IMR-90 (cell line): ENCODE measurements at places on chromosomes 5 and 9.

DNA sequence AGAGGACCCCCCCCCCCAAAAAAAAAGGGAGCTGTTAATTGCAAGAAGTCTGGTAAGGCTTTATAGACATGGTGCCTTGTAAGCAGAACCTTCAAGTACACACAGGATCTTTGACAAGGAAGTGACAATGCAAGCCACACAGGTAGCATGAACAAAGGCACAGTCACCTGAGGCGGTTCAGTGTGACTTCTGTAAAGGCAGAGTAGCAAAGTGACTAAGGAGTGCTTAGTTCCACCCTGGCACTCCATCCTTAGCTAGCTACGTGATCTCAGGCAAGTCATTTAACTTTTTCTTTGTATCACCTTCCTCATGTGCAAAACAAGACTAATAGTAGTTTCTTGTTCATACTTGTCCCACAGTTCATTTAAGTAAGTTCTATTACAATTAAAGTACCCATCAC is 282.0 kb downstream of the PRELID2 start:
- no peak for DNase-seq

GRCh38 chr5:127700237-127700766 is 2.9 kb upstream of the CCDC192 start:
- DNase-seq = no peak

DNA sequence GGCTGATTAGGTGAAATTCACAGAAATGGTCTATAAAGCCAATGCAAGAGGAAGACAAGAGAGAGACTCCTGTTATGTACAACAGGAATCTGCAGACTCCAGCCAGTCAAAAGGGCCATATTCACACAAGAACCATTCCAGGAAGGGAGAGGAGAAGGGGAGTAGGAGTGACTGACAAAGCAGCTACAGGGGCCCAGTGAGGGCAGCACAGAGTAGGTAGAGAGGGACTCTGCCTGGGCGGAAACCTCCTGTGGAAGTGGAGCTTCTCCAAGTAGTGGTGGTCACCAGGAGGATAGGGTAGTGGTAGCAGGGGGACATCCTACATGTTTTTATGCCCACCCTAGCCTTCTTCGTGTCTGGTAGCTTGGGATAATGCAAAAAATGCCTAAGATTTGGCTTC is 667.3 kb downstream of the ACTL7B start:
- DNase-seq = no peak

DNA sequence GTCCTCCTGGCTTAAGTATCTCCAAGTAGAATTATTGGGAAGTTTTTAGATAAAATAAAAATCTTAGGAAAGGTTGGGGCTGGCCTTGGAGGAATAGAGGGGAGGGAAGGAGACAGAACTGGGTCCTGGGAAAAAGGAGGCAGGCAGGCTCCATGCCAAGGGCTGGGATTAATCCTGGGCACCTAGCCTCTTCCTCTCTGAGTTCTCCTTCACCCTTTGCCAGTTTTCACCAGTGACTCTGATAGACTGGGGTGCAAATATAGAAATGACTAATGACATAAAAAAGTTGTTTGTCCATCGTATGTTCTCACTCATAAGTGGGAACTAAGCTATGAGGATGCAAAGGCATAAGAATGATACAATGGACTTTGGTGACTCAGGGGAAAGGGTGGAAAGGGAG is 81.9 kb downstream of the RMI1 start:
- DNase-seq = no peak

DNA sequence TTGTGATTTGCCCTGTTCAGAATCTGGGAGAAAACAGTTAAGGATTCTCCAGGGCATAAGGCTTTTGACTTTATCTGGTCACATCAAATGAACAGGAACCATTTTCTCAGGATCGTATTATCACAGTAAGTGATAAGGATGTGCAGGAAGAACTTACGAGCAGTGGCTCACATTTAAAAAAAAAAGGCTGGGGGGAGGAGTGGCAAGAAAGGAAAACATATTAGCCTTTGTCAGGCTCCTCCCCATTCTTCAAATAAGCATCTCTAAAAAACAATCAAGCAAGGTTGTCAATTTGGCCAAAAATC is 234.3 kb upstream of the TMEM161B start:
- no peak for DNase-seq

GRCh38 chr9:136529516-136530460 is 16.1 kb downstream of the NOTCH1 start:
- DNase-seq = no peak

DNA sequence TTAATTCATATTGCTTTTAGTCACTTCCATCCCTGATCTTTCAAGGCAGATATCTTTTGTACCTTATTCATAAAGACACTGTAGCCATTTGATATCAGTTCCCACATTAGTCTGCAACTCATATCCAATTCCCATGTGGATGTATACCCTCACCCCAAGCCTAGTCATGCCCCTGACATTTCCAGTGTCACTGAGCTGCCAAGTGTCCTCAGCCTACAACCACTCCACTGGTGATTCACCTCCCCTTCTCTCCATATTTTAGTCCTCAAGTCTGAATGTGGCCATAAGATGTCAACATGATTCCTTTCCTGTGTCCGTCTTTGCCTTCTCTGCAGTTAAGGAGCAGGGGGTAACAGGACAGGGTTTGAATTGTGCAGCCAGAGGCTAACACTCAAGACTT is 346.9 kb downstream of the RAB3C start:
- no peak for DNase-seq

DNA sequence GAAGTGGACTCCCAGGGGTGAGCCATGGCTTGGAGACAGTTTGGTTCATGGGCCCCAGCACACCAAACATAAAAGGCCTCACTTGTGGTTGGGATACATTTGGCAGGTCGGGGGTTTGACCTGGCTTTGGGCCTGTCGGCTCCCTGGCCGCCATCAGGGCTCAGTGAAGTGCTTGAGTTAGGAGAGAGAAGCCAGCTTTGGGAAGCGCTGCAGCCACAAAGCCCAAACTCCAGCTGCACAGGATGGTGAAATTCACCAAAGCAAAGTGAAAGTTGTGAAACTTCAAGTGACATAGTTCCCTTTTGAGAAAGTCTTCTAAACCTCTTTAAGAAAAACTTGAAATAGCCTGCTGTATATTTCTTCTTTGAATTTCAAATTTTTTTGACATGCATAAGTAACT is 27.5 kb downstream of the SLC46A2 start:
- DNase-seq = peak; percentile 57

- no peak for DNase-seq
Observed at GRCh38 chr9:135908093-135908753, 877 bp upstream of the CAMSAP1 start.

- DNase-seq = no peak
Observed at GRCh38 chr5:97458851-97459250, 275.8 kb upstream of the RIOK2 start.

DNA sequence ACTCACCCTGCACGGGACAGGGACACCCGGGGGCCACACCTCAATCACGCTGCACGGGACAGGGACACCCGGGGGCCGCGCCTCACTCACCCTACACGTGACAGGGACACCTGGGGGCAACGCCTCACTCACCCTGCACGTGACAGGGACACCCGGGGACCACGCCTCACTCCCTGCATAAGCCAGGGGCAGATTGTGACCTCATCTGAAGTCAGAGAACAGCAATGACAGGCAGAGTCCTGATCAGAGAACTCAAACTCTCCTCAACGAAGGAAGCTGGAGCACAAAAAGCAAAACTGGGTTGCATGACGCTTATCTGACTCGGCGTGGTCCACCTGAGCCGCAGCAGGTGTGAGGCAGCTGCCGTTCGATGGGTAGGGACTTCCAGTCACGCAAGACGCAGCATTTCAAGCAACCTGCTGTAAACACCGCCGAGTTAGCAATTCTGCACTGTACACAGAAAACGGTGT is 3.2 kb downstream of the TERT start:
- DNase-seq = no peak
